Fibroblast of skin of left quadriceps (primary cell): ENCODE measurements at places on chromosomes 6 and 20.

DNA sequence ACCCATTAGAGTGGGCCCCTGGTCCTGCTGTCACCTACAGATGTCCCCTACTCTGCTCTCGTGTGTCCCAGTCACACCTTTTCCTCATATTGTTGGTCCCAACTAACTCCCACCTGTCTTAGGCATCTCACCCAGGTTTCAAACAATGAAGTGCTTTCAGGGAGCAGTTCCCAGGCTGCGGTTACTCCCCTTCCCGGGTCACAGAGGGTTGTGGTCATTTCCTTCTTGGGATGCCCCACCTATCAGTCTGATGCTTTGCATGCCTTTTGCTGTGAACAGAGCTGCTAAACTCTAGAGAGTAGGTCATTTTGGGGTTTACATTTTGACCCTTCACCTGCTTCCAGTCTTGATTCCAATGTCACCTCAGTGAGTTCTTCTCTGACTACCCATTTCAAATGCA lies 181.6 kb downstream of the CDC5L start:
- no peak for DNase-seq

DNA sequence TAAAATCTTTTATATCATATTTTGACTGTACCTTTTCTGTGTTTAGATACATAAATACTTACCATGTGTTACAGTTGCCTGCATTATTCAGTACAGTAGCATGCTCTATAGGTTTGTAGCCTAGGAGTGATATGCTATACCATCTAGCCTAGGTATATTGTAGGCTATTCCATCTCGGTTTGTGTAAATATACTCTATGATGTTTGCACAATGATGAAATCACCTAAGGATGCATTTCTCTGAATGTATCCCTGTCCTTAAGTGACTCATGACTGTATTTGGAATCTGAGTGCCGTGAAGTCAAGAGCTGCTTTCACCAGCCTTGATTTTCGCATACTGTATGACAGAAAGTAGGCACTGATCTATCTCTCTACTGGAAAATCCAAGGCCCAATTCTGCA lies 129.9 kb downstream of the UTRN start:
- DNase-seq, result peak; percentile 46

GRCh38 chr6:29680904-29681303 lies at the start of gene ZFP57:
ZFP57 (minus strand) TSS chr6:29681152; CDS start chr6:29677003, 4,149 bp downstream.
- DNase-seq, result no peak

DNA sequence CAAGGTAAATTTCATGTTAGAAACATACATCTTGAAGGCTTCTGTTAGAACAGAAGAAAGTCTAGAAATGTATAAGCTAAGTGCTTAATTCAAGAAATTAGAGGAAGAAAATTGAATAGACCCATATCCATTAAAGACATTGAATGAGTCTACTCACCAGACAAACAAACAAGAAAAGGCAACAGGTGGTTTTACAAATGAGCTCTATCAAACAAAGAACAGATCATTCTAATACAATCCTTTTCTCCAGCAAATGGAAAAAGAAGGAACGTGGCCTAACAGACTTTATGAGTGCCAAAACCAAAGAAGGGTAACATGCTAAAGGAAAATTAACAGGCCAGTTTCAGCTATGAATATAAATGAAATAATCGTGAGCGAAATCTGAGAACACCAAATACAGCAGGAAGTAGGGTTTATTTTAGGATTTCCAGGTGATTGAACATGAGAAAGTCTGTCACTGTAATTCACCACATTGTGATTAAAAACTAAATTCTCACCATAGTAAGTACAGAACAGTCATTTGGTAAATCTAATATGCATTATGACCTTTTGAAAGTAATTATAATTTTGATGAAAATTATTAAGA lies 22.6 kb downstream of the MTHFD1L start:
- DNase-seq, result no peak

GRCh38 chr6:24985323-24985722 lies 49.6 kb upstream of the RIPOR2 start:
- DNase-seq, result no peak

GRCh38 chr20:62056377-62056776 lies 9.3 kb downstream of the TAF4 start:
- DNase-seq, result no peak

DNA sequence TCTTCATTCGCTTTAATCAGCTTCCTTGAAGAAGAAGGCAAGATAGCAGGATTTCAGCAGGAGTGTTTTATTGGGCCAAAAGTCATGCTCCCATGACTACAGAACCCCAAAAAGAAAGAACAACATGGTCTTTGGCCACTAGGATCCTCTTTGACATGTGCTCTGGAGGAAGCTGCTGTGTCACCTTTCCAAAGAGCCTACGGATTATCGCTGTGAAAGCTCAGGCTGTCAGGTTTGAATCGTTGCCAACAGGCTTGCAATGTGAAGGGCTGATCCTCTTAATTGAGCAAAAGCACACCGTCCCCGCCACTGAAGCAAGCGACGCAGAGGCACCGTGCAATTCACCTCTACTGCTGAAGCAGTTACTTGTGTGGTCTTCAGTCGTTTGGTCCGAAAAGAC lies 29.0 kb downstream of the MYLIP start:
- no peak for DNase-seq

DNA sequence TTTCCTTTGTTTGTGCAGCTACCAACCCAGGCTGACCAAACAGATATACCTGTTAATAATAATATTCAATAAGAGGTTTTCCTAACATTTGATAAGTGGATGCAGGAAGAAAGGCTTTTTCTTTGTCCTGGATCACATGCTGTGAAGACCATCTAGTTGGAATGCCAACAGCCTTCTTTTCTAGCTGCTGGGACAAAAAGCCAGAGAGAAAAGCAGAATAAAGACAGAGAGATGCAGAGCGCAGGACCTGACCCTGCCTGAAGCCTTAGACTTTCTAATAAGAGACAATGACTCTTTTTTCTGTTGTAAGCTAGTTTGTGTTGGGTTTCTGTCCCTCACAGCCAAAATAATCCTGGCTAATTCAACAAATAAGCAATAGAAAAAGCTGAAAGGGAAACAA lies 308.2 kb downstream of the PHF3 start:
- no peak for DNase-seq

DNA sequence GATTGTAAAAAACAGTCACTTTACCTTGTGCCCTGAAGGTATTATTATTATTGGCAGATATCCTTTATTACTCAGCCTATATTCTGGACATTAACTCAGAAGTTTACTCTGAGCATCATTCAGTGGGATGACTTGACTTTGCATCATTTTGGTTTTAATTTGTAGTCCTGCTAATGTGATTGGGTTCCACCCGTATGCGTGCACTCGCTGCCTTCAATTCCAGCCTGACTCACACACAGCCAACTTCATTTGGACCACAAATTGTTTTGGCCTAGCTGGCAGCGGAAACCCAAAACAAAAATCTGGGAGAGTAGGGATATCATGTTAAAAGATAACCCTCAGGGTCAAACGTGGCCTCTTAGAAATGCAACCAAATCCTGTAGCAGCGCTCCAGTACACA lies 704.4 kb upstream of the SLC35B3 start:
- no peak for DNase-seq

GRCh38 chr6:92810913-92811312 lies 608.4 kb downstream of the EPHA7 start:
- peak; percentile 3 for DNase-seq

DNA sequence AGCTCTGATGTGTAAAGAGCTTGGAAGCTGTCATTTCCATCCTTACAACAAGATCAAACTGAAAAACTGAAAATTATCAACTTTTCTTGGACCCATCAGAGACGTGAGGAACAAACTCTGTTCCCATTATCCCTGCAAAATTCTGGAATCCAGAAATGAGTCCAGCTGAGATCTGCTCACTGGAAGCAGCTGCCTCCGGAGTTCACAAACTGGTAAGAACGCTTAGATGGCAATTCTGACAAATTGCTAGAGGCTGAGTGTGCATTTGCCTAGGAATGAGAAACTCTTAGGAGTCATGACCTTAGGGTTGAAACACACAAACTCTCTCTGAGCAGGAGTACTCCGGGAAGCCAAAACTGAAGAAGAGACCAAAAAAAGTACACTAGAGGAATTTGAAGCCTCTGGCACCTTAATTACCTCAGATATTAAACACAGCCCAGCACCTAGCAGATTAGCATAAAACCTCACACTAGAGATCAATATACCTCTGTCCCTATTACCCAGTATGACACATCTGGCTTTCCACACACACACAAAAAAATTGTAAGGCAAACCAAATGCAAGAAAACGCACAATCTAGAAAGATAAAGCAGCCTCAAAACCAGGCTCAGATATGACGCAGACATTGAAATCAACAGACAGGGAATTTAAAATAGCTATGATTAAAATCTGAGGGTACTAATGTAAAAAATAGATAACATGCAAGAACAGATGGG lies 233.5 kb upstream of the SGK1 start:
- peak; percentile 63 for DNase-seq

- no peak for DNase-seq
These were observed 30.4 kb upstream of the RNF24 start for GRCh38 chr20:4045741-4046140.

DNA sequence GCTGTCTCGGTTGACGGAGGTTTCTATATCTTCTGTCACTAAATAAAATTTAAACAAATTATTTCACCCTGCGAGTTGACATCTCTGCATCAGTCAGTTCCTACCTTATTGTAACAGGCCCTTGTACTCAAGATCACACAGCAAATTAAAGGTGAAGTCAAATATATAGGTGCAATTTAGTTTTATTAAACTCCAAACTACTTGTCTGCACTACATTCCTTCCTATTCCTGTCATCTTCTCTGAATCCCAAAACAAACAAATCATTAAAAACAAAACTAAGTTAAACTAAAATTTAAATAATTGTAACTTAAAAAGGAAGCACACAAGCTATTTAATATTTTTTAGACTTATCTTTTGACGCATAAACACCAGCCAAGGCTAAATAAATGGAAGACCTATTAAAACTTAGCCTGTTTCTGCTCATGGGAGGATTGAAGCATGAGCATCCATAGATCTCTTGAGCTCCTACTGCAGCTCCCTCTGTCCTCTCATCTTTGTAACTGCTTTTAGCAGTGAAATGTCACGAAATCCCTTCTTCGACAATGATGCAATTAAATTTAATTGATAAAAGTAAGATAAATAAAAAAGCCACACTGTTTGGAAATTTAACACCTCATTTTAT lies 1152.3 kb upstream of the GJE1 start:
- DNase-seq, result no peak

GRCh38 chr6:68973066-68973465 lies 338.0 kb downstream of the ADGRB3 start:
- DNase-seq, result no peak

DNA sequence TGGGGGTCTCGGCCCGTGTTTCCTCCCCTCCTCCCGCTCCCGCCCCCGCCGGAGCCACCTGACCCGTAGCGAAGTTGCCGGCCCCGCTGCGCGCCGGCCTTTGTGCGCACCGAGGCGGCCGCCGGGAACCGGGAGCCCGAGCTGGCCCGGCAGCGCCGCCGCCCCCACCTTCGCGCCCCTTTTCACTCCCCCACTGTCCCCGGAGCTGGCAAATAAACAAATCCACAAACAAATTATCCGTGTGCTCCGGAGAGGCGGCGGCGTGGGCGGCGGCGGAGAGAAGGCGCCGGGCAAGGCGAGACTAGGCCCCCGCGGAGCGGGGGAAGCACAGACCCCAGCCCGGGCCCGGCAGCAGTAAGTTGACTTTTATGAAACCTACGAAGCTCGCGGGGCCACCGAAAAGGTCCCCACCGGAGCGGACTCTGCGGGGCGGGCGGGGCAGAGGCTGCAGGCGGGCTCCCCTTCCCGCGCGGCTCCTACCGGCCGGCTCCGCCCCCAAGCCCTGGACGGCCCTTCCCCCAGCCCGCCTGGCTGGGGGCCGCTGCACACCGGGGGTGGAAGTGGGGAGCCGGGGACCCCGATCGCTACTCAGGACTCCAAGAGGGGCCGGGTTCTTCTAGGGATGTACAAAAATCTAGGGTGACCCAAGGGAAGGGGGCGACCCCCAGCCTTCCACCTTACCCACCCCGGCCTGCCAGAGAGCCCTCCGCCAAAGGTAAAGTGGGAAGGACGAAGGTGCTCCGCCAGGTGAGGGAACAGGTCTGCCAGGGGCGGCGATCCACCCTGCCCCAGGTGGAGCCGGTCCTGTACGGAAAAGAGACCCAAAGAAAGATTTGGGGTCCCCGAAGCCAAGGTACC lies 40.7 kb downstream of the YTHDF1 start:
- DNase-seq, result no peak

DNA sequence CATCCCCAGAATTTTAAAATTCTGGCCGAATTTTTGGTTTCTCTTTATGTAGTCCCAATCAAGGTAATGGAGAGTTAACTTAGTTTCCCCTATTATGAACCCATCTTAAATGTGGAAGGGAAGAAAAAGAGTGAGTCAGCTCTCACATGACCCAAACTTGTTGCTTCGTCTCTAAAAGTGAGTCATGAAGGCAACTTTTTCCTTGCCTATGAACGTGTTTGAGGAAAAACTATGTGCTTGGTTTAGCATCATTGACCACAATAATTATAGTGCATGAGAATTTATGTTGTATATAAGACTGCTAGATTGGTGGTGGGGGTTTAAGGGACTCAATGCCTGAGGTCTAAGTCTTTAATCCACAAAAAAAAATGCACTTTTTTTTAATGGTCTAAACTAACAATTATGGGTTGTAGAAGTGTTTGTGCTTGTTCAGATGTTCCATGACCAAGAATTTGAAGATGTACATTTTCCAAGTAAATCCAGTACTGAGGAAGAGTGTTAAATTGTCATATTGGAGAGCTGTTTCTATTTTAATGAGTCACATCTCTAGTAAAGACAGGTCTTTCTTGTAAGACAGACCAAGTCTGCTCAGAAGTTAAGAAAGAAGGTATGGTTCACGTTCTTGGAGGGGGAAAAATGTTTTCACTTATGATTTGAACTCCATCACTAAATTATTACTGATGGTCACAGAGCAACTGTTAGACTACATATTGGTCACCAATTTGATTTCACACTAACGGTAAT lies 409.9 kb upstream of the MARCKS start:
- DNase-seq, result peak; percentile 90
